Activated CD8-positive, alpha-beta memory T cell treated with anti-CD3 and anti-CD28 coated beads, Interleukin-2, amount 50 U/mL, for 48 hours (primary cell): ENCODE measurements at places on chromosomes 13 and 19.
A peak's percentile ranks its signal among the peaks of the same experiment; 100 is the strongest.

- DNase-seq, result no peak
Observed at GRCh38 chr19:38559428-38560401, 58.0 kb downstream of the MAP4K1 start.

DNA sequence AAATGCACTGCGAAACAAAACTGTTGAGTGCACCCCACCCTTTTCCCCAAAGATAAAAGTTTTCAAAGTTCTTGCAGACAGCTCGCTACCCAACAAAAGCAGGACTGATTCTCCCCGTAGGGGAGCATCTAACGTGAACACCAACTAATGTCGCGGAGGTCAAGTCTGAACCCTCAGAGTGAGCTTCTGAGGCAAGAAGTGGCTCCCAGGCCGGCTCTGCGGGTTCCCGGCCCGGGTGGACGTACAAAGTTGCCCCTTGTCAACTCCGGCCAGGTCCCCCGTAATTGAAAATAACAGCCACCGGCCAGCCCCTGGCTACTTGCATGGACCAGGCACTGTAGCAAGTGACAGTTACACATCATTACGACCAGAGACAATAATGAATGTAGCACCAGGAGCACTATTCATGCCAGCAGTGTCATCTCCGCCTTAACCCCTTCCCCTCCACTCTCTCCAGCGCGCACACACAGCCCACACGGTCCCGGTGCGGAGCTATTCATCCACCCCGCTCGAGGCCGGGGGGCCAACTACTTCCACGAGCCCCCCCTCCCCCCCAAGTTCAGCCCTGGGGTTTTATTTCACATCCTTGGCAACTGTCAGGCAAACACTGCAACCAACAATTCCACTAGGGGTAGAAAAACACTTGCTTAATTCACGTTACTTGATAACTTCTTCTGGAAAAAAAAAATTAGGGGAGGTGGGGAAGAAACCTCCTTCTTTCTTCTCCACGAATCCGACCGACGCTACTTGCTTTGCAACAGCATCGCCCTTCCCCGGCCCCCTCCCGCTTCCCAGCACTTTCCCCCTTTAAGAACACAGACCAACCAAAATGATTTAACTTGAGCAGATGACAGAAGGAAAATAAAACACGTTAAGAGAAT lies 1.2 kb downstream of the KLF12 start:
- DNase-seq, result peak; percentile 74

- DNase-seq, result no peak
Observed at GRCh38 chr19:1275976-1276627, 772 bp downstream of the FAM174C start.

DNA sequence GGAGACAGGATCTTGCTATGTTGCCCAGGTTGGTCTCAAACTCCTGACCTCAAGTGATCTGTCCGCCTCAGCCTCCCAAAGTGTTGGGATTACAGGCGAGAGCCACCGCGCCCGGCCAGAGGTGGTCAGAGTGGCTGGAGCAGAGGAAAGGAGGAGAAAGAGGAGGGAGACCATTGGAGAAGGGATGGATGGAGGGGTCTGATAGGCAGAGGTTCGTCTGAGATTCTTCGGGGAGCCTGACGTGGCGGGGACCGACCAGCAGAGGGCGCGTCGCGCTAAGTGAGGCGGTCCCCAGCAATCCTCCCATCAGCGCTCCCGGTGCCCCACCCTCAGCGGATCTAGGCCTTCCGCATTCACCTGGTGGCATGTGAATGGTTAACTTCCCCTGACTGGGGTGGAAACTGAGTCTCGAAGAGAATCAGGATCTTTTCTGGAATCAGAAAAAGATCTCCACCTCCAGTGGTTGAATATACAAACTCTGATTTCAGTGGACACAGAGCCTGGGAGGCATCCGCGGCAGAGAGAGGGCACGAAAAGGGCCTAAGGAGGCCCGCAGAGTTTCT lies 8.8 kb downstream of the GTPBP3 start:
- peak; percentile 96 for DNase-seq

GRCh38 chr13:42398533-42398932 lies 126.6 kb downstream of the AKAP11 start:
- DNase-seq, result no peak

- DNase-seq, result peak; percentile 13
Observed at GRCh38 chr13:111881700-111882099, 185.2 kb upstream of the SOX1 start.
